ENCODE measurements at places on chromosomes 6 and 20.

DNA sequence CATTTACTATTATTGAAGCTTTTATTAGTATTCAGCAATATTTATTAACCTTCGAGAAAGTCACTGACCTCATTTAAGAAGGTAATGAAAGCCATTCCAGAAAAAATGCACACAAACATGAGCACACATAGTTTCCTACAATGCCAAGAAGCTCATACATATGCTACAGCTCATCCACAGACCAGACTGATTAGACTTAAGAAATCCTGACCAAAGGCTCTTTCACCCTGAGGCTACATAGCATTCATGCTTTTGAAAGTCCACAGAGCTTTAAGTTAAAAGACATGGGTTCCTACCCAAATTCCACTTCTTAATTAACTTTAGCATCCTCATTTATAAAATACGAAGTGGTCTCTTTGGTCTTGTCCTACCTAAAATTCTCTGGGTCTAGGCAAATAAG, 430.4 kb downstream of the TBC1D32 start:
- no peak for DNase-seq
- H3K4me3 ChIP-seq = no peak overlapping the region
- no peaks in the 10 kb centered on the region for H3K4me1 ChIP-seq
- H3K36me3 ChIP-seq = no peaks in the 10 kb centered on the region
- H3K27me3 ChIP-seq = no peaks in the 10 kb centered on the region

GRCh38 chr20:56358070-56358469, 704 bp upstream of the FAM210B start:
- H3K27me3 ChIP-seq = no peaks in the 10 kb centered on the region
- peaks cover 28% of the 10 kb centered on the region for H3K4me1 ChIP-seq
- peak overlapping the region; percentile 66 for H3K4me3 ChIP-seq
- H3K27ac ChIP-seq = peak overlapping the region; percentile 44

DNA sequence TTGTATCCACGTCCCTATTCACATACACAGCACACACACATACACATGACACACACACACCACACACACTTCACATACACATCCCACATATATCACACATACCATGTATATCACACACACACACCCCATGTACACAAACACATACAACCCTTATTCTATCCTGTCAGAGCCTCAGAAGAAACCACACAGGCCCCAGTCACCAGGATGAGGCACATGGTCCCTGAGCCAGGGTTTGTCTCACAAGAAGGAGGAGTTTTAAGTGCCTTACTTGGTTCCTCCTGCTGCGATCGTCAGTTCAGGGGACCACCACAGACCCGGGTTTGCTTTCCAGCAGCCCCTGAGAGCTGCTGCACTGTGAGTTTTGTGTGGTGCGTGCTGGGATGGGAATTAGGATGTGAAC, 23.6 kb downstream of the BFSP1 start:
- no peaks in the 10 kb centered on the region for H3K27me3 ChIP-seq
- DNase-seq = no peak
- H3K4me3 ChIP-seq = no peak overlapping the region
- no peak overlapping the region for H3K27ac ChIP-seq
- no peaks in the 10 kb centered on the region for H3K36me3 ChIP-seq

DNA sequence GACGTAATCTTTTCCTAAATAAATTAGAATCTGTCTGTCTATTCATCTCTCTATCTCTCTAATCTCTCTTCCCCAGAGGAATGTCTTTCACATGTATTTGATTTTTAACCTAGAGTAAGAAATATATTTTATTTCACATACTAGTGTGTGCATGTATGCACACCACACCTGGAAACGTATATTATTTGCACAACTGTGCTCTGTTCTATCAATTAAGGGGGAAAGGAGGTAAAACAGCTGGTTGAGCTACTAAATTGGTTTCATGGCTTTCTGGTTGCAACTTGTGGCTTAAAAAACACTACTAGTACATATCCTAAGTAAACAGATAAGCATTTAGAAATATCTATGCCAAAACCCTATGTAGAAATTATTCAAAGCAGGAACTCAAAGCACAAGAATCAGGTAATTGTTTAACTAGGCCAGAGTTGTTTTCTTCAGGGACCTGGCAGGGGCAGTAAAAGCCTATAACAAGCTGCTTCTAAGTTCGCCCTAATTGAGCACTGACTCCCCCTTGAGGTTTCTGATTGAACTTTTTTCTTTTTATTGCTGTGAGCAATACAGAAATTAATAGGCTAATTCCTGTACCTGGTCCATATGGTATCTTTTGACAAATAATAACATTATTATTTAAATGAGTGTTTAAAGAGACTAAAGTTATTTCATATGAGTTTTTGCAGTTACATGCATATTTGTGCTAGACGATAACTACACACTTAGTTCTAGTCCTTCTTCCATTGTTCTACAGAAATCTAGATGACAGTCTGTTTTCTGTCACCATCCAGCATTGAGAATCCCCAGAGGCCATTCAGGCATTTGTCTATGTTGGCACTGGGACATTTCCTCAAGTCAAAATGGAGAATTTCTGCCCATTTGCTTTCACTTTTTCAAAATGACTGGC, 88.6 kb downstream of the MCHR2 start:
- H3K27ac ChIP-seq = no peak overlapping the region
- no peaks in the 10 kb centered on the region for H3K27me3 ChIP-seq
- no peaks in the 10 kb centered on the region for H3K4me1 ChIP-seq
- H3K36me3 ChIP-seq = no peaks in the 10 kb centered on the region
- DNase-seq = no peak

- no peaks in the 10 kb centered on the region for H3K27me3 ChIP-seq
- H3K36me3 ChIP-seq = no peaks in the 10 kb centered on the region
- peaks cover 7% of the 10 kb centered on the region for H3K4me1 ChIP-seq
- DNase-seq = peak; percentile 93
- H3K4me3 ChIP-seq = no peak overlapping the region
Measured at GRCh38 chr6:169829786-169830185, 78.4 kb downstream of the ERMARD start.

All from vagina (tissue), 2 donors.